ENCODE measurements at places on chromosomes 1 and 21.

GRCh38 chr1:10753299-10753698 is 43.1 kb downstream of the CASZ1 start:
- DNase-seq: no peak

- peak; percentile 97 for DNase-seq
Observed at GRCh38 chr1:173193639-173194038, 13.5 kb downstream of the TNFSF4 start.

- no peak for DNase-seq
Observed at GRCh38 chr1:3814065-3814464, 17.8 kb upstream of the LRRC47 start.

GRCh38 chr1:76198452-76198851 is 123.9 kb downstream of the ST6GALNAC3 start:
- DNase-seq: no peak

DNA sequence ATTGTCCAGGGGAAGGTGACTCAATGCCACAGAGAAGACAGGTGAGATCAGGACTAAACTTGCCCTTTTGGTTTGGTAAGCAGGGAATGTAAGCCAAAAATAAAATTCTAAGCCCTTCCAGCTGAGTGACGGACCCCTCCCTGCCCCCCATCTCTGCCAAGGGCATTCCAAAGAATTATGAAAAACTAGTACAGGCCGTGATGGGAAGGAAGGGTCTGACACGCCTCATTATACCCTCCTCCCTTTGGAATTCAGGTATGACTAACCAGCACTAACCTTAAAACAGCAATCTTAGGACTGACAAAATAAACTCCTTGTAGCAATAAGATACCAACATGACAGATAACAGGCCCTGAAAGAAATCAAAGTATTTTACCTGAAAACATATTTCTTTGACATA is 99.6 kb downstream of the GABPA start:
- no peak for DNase-seq

All from inflammatory macrophage treated with lipopolysaccharide for 4 hours (primary cell).